Fibroblast of villous mesenchyme (primary cell): ENCODE measurements at places on chromosomes 6 and 20. TPM values are rescaled to one million over a fixed set of nuclear protein-coding genes. Genes with fewer than 3 reads are reported as not detected.
A peak's percentile ranks its signal among the peaks of the same experiment; 100 is the strongest.

Gene BCAS1
- total RNA-seq: under 0.01 TPM in 2 replicates

DNA sequence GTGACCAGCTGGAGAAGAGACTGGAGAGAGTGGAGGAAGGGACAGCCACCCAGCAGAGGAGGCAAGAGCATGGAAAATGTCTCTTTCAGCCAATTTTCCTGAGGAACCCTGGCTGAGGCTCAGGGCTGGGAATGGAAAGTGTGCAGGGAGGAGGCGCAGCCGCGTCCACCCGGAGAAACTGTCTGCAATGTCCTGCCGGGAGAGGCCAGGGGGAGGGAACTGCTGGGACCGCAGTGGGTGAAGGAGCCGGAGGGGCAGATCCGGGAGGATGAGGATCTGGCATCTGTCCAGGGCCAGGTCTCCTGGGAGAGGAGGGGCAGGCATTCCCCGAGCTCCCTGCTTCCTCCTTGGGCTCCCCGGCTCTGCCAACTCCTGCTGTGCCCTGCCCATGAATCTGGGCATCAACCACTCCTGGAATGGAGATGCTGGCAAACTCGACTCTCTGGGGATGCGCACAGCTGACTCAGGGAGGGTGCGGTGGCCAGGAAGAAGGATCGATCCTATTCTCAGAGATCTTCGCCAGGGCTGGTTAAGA, 17.4 kb upstream of the HM13 start:
- no peak for DNase-seq

- DNase-seq: no peak
Observed at GRCh38 chr20:49630396-49630951, 62.5 kb upstream of the PTGIS start.

DNA sequence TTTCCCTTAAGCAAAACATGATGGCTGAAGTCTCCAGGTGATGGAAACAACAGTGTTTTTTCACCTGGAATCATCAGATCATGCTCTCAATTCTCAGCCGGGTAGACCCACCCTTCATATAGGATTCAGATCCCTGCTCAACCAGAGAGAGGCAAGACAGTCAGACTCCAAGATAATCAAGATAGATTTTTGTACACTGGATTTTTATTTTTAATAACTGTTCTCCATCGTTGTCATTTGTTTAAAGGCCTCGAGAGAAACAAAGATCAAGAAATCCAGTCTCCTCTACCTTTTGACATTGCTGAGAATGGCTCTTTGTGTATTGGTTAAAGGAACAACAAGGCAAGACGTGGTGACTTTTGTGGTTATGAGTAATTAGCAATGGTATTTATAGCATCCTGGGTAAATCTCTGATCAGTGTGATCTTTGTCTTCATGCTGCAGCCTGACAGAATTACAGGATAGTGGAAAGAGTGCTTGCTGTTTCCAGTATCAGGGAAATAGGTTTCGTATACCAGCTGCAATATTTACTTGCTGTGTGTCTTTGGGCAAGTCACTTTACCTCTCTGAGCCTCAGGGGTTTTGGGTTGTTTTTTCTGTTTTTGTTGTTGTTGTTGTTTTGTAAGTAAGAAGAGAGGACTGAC, 29.9 kb downstream of the ID4 start:
- DNase-seq: peak; percentile 55

GRCh38 chr20:20368418-20369249, 730 bp downstream of the INSM1 start:
- no peak for DNase-seq

GRCh38 chr20:19566226-19566945, 191.7 kb upstream of the RIN2 start:
- peak; percentile 28 for DNase-seq
